ENCODE measurements at places on chromosomes 16 and 17. TPM values are rescaled to one million over a fixed set of nuclear protein-coding genes. Genes with fewer than 3 reads are reported as not detected.

- no peak overlapping the region for H3K4me3 ChIP-seq
- H3K36me3 ChIP-seq: no peaks in the 10 kb centered on the region
- H3K27ac ChIP-seq: no peak overlapping the region
- no peaks in the 10 kb centered on the region for H3K27me3 ChIP-seq
- no peak for DNase-seq
Measured at GRCh38 chr16:19599968-19600716, 44.6 kb downstream of the VPS35L start.

GRCh38 chr17:34302636-34303035, 16.6 kb upstream of the CCL8 start:
- no peak for DNase-seq
- H3K4me3 ChIP-seq: no peak overlapping the region
- H3K27ac ChIP-seq: no peak overlapping the region
- H3K4me1 ChIP-seq: no peaks in the 10 kb centered on the region
- no peaks in the 10 kb centered on the region for H3K27me3 ChIP-seq

Gene OTOP2
- total RNA-seq: not detected

GRCh38 chr16:16850274-16850673, 471.3 kb downstream of the NPIPA7 start:
- no peak overlapping the region for H3K4me3 ChIP-seq
- DNase-seq: no peak
- no peaks in the 10 kb centered on the region for H3K36me3 ChIP-seq

GRCh38 chr16:30375864-30376263, 1.3 kb downstream of the MYL11 start:
- H3K4me1 ChIP-seq: peaks cover 14% of the 10 kb centered on the region
- H3K4me3 ChIP-seq: no peak overlapping the region
- H3K36me3 ChIP-seq: no peaks in the 10 kb centered on the region
- DNase-seq: no peak
- H3K27ac ChIP-seq: no peak overlapping the region

DNA sequence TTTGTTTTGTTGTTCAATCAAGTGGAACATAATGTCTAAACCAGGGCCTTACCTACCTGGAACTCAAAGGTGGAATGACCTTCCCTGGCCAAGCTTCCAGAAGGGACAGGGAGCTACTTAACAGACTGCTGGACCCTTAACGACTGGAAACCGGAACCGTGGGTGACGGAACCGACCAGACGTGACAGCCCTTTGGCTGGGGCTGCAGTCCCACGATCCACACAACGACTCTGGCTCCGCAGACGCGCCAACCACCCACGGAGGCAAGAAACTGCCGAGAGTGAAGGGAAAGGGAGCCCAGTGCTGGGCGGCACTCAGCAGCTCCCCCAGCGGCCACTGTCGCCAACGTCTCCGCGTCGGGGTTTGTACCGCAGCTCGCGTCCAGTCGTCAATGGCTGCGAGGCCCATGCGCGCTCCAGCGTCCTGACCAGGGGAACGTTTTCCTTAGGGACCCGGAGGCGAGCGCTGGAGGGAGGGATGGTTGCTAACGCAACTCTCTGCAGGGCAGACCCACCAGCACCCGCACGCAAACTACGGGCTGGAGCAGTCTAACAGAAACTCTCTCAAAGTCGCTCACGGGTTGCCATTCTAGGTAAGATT, 5.5 kb upstream of the KIF22 start:
- DNase-seq: peak; percentile 79
- H3K4me3 ChIP-seq: peak overlapping the region; percentile 27
- H3K4me1 ChIP-seq: peaks cover 3% of the 10 kb centered on the region

DNA sequence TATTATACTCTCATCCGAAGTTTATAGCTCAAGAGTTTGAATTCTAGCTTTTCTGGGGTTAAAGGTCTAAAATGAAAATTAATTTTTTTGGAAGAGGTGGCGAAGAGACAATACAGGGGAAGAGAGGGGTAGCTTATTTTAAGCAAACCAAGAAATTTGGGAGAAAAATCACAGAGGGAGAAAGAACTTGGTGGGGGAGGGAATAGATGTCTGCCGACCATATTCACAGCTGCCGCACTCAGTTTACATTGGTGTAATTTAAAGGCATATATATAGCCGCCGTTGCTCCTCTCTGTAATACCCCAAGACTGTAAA, 6.5 kb upstream of the ZFHX3 start:
- H3K4me3 ChIP-seq: no peak overlapping the region
- peaks cover 50% of the 10 kb centered on the region for H3K4me1 ChIP-seq
- H3K27me3 ChIP-seq: no peaks in the 10 kb centered on the region
- H3K36me3 ChIP-seq: no peaks in the 10 kb centered on the region
- DNase-seq: no peak

Gene C17orf107
- total RNA-seq: 2.3 TPM

DNA sequence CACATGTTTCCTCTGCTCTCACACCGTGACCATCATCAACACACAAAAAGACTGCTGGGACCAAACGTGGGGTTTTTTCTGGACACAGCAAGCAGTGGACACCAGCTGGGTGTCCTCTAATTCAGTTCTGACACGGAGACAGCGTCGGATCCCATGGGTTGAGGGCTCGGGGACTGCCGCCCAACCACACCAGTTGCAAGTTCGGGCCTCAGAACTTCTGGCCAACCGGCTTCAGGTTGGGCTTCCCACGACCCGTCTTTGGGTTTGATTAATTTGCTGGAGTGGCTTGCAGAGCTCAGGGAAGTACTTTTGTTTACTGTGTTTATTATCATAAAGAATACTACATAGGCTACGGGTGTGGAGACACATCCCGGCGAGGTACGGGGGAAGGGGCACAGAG, 97.8 kb downstream of the BANP start:
- H3K4me1 ChIP-seq: no peaks in the 10 kb centered on the region
- H3K27me3 ChIP-seq: no peaks in the 10 kb centered on the region
- peaks cover 2% of the 10 kb centered on the region for H3K36me3 ChIP-seq
- no peak for DNase-seq

Gene BMERB1
- 33.3 TPM for total RNA-seq

DNA sequence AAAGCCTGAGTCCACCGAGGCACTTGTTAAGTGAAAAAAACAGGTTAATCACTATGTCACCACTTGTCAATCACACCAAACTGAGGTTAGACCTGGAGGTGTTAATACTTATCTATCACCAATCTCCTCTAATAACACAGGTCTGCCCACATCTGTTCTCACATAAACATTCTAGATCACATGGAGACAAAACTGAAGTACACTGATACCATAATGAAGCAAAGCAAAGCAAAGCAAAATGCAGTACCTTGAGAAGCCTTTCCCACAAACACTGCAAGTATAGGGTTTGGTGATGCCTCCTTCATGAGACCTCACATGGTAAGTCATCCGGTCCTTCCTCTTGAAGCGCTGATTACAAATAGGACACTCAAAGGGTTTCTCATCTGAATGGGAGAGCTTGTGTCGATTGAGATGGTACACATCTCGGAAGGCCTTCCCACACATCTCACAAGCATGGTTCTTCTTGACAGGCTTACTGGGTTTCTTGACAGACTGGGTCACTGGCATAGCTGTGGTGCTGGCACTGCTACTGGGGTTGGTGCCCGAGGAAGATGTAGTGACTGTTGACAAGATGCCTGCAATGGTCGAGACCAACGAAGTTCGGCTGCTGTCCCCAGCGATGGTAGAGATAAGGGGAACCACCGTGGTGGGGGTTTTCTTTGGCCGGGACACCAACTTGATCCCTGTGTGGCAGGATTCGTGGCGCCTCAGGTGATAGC, 5.4 kb downstream of the VEZF1 start:
- H3K36me3 ChIP-seq: peaks cover 35% of the 10 kb centered on the region
- no peaks in the 10 kb centered on the region for H3K27me3 ChIP-seq
- DNase-seq: no peak
- peaks cover 27% of the 10 kb centered on the region for H3K4me1 ChIP-seq

Gene CRISPLD2
- 3.4 TPM for total RNA-seq

Gene PRSS21
- not detected for total RNA-seq

Gene KCNG4
- total RNA-seq: not detected

DNA sequence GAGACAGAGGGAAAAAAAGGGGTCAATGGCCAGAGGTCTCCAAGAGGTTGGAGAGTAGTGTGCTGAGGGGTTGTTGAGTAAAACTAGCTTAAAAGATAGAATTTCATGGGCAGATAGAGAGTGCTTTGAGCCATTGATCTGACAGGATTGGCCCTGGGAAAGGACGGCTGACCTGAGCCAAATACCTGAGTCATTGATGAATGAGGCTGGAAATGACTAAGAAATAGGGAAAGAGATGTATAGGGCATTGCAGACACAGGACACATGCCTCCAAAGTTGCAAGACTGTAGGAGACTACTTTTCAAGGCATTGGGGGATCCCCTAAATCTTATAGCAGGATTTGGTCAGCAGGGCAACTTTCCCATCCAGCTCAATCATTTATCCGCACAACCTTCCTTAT, 168.7 kb downstream of the ABCC12 start:
- H3K27ac ChIP-seq: no peak overlapping the region
- DNase-seq: no peak
- H3K36me3 ChIP-seq: no peaks in the 10 kb centered on the region
- H3K27me3 ChIP-seq: no peaks in the 10 kb centered on the region
- H3K4me1 ChIP-seq: no peaks in the 10 kb centered on the region
- no peak overlapping the region for H3K4me3 ChIP-seq

Gene NETO2
- 1.6 TPM for total RNA-seq

GRCh38 chr17:73023759-73024158, 68.7 kb downstream of the SLC39A11 start:
- peaks cover 8% of the 10 kb centered on the region for H3K4me1 ChIP-seq
- DNase-seq: no peak
- H3K27me3 ChIP-seq: no peaks in the 10 kb centered on the region
- H3K4me3 ChIP-seq: no peak overlapping the region
- no peak overlapping the region for H3K27ac ChIP-seq

DNA sequence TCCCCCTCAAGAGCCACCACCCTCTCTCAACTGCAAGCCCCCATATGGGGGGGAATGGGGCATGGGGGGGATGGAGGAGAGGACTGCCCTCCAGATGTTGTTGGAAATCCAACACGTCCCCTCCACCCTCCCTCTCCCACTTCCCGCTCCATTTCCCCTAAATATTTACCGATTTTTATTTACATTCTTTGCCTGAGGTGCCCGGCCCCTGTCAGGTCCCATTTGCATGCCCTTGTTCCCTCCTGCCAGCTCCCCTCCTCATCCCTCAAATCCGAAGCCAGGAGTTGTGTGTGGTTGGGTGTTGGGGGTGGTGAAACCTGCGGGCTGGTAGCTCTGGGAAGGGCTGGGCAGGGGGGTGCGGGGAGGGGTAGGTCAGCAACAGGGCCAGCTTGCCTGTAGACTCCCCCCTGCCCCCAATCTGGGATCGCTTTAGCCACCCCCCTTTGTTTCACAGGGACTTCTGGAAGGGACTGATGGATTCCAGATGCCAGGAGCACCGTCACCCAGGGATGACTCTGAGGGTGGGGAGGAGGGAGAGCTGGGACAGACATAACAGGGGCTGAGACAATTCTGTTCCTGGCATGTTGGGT, 39.7 kb upstream of the NGFR start:
- no peak overlapping the region for H3K4me3 ChIP-seq
- H3K4me1 ChIP-seq: no peaks in the 10 kb centered on the region
- H3K36me3 ChIP-seq: no peaks in the 10 kb centered on the region
- no peak for DNase-seq
- peaks cover 18% of the 10 kb centered on the region for H3K27me3 ChIP-seq
- no peak overlapping the region for H3K27ac ChIP-seq

GRCh38 chr16:66334853-66335574, 31.5 kb upstream of the CDH5 start:
- H3K36me3 ChIP-seq: no peaks in the 10 kb centered on the region
- no peaks in the 10 kb centered on the region for H3K27me3 ChIP-seq
- DNase-seq: no peak
- no peaks in the 10 kb centered on the region for H3K4me1 ChIP-seq
- H3K27ac ChIP-seq: no peak overlapping the region

DNA sequence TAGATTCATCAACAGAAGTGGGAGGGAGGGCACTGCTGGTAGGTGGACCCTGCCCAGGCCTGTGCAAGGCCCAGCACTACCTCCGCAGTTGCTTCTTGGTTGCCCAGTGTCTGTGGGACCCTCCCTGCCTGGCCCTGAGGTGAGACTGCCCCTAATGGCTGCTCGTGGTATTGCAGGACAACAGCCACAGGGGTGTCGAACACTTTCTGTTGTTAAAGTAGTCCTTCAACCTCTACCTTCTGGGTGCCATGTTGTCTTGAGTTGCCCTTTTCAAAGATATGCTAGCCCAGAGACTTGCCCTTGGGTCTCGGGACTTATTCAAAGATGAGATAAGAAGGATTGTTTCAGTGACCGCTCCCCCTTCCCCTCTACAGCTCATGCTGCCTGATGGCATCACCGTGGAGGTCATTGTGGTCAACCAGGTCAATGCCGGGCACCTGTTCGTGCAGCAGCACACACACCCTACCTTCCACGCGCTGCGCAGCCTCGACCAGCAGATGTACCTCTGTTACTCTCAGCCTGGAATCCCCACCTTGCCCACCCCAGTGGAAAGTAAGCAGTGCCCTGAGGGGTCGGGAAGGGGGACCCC, 29.1 kb downstream of the AKAP1 start:
- H3K27ac ChIP-seq: no peak overlapping the region
- no peaks in the 10 kb centered on the region for H3K27me3 ChIP-seq
- H3K4me3 ChIP-seq: no peak overlapping the region
- peaks cover 44% of the 10 kb centered on the region for H3K36me3 ChIP-seq
- peak; percentile 75 for DNase-seq

GRCh38 chr17:57447357-57447989, 191.2 kb downstream of the MSI2 start:
- no peaks in the 10 kb centered on the region for H3K27me3 ChIP-seq
- no peak overlapping the region for H3K27ac ChIP-seq
- H3K4me3 ChIP-seq: no peak overlapping the region
- no peak for DNase-seq
- no peaks in the 10 kb centered on the region for H3K4me1 ChIP-seq

GRCh38 chr16:82629441-82630027, 2.8 kb downstream of the CDH13 start:
- no peak overlapping the region for H3K27ac ChIP-seq
- DNase-seq: no peak
- H3K4me1 ChIP-seq: no peaks in the 10 kb centered on the region
- no peaks in the 10 kb centered on the region for H3K27me3 ChIP-seq

DNA sequence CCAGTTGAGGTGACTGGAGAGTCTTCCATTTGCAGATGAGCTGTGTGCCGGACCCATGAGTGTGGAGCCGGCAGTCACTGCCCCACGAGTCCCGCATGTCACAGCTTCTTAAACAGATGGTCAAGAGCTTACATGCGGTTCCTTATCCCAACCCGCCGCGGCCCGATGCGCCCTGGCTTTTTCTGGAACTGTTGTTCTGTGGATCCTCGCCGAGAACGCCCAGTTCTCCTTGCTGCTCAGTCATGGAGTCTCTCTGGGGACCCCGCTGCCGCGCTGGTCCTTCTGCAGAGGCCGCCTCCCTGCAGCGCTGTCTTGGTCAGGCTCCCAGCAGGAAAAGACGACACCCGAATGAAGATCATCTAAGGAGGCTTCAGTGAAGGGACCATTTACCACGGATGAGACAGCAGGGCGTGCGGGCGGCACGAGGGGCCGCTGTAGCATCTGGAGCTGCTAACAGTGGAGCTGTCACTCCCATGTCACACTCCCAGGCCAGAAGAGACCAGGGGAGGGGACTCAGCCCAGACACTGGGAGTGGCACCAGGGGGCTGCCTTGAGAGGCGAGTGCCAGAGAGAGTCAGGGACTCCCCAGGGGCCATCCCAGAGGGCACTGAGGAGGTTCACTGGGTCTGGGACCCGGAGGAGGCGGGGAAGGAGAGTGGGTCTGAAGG, 10.8 kb upstream of the LGALS3BP start:
- no peaks in the 10 kb centered on the region for H3K27me3 ChIP-seq
- H3K4me3 ChIP-seq: no peak overlapping the region
- H3K27ac ChIP-seq: no peak overlapping the region
- peaks cover 3% of the 10 kb centered on the region for H3K36me3 ChIP-seq
